ENCODE measurements at places on chromosomes 5 and 9.

DNA sequence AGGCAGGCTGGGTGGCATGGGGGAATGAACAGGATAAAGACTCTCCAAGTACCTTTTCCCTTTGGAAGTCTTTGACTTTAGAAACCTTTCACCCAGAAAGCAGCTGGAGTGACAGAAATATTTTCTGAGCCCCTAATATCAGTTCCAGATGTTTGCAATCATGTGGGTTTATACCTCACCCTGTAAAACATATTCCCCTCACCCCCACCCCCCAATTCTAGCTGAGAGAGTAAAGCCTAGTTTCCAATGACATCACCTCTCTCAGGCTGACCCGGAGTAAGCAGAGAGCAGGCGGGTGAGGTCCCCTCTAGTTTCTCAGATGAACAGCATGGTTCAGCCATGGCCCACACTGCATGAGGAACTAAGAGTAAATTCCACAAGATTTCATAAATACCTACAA is 82.9 kb upstream of the TRIM32 start:
- DNase-seq: no peak

GRCh38 chr5:119088438-119088837 is 17.6 kb downstream of the DMXL1 start:
- no peak for DNase-seq

- no peak for DNase-seq
These were observed 106.8 kb downstream of the ENTREP1 start for GRCh38 chr9:69431777-69432176.

DNA sequence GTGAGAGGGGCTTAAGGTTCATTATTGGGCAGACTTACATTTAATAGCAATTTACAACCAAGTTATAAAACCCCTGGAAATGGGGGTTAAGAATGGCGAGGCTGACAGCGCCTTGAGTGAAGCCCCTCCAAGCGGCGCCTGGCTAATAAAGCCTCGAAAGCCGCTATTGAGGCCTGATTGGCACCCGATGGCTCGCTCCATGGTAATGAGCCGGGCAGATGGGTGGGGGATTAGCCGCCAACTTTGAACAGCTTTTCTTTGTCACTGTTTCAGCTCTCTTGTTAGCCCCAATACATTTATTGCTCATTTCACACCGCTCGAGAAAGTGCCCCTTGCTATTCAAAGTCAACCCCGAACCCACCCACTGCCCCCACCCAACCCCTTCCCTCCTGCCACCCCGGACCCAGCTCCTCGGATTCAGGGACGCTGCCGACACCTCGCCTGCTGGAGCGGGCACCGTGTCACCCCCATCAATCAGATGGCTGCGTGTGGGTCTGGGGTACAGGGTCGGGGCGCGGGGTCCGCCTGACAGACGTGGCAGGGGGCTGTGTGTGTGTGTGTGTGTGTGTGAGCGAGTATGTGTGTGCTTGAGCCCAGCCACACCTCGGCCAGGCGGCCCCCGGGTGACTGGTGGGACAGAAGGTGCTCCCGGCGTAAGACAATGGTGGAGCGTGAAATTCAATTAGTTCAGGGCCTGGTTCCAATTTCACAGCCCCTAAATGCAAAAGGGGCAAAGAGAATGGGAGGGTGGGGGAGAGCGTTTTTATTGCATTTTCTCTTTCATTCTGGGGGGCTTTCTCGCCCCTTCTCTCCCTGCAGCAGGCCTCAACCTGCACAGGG is 34.2 kb downstream of the ASS1 start:
- DNase-seq: no peak

DNA sequence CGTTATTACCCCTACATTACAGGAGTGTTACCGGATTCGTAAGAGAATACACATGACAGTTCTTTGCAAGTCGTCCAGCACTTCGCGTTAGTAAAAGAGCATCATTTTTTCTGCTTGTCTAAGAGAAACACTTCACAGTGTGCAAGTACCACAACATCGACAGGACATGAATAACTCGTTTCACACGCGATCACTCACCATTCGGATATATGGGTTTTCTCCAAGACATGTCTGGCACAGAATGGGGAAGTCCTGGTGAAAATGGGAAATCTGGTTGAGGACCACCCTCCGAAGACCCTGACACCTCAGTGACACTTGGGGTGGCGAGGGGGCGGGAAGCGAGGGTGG is 642 bp downstream of the RBM22 start:
- no peak for DNase-seq

- DNase-seq: no peak
These were observed 41.6 kb downstream of the RAB14 start for GRCh38 chr9:121160025-121160424.

DNA sequence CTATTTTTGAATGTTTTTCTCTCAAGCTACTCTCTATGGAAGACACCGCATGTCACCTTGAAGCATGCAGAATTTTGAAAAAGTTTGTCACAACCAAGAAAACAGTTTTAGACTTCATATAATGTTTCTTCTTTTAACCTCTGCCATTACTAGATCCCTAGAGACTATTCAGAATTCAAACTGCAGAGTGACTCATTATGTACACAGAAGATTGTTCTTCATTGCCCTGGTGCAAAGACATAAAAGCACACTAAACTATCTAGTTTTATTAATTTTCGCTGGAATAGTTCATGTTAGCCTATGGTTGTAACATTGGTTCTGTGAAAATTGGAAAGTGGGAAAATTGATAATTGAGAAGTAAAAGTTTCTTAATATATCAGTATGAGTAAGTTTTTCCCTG is 18.4 kb downstream of the F2RL2 start:
- no peak for DNase-seq

GRCh38 chr9:21507483-21507790 is 25.3 kb upstream of the IFNE start:
- no peak for DNase-seq

GRCh38 chr9:81790166-81790565 is 100.8 kb upstream of the TLE1 start:
- DNase-seq: no peak

DNA sequence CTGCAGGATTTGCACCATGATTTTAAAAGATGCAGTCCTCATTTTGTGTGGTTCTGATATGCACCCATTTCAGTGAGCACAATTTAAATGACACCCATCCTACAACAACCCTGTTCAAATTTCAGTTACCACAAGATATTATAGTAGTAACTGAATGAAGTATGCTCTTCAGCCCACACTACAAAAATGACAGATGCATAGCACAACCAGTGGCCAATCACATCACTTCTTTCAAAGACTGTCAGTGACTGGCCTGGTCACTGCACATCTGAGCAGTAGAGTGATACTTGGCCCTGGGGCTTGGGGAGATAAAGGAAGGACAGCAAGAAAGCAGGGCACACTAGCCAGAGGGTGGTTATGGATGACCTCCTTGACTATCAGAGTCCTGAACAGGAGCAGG is 19.8 kb upstream of the IFNK start:
- no peak for DNase-seq

GRCh38 chr9:7974335-7974960 is 174.9 kb upstream of the DMAC1 start:
- no peak for DNase-seq

GRCh38 chr5:40571729-40572128 is 108.0 kb upstream of the PTGER4 start:
- no peak for DNase-seq

- DNase-seq: no peak
These were observed 64.6 kb downstream of the ELOVL7 start for GRCh38 chr5:60779466-60779865.

DNA sequence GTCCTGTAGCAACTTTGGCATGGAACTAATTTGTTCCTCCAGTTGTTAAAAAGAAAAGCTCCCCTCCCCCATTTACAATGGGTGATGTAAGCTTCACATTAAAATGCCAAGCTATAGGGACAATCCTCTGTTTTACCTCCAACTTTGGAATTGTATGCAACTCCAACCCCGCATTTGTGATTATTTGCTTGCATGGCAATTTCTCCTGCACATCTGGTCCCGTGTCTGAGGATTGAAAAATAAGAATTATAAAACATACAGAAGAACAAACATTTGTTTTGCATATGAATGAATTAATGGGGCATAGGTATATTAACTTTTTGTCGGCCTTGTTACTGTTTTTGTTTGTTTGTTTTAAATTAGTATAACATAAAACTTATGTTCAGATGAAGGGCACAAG is 17.2 kb downstream of the PCSK1 start:
- no peak for DNase-seq

GRCh38 chr9:1877951-1878350 is 137.2 kb upstream of the SMARCA2 start:
- DNase-seq: no peak

- DNase-seq: no peak
These were observed 453 bp downstream of the CPEB4 start for GRCh38 chr5:173888473-173889131.

DNA sequence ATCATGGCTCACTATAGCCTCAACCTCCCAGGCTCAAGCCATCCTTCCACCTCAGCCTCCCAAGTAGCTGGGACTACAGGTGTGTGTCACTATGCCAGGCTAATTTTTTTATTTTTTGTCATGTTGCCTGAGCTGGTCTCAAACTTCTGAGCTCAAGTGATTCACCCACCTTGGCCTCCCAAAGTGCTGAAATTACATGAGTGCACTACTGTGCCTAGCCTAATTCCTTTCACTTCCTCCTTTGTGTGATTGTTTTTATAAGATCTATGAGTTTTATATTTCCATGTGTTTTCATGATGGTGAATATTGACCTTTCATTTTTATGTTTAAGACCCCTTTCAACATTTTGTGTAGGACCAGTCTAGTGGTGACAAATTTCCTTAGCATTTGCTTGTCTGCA is 55.2 kb upstream of the IL12B start:
- DNase-seq: no peak

- DNase-seq: no peak
These were observed 302.5 kb downstream of the MLLT3 start for GRCh38 chr9:20319641-20320337.

DNA sequence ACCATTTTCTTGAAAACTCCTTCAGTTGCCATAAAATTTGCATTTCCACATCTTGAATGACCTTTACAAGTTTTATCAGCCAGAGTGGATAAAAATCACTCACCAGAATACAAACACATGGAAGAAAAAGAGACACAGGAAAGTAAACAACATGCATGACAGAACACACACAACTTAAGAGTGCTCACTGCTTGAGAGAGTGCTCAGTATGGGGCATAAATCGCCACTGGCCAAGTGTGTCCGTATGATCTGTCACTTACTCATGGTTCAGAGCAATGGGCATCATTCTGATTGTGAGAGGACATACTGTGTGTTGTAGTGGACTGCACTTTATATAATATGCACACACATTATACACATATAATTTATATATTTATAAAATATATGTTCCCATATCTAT is 155.6 kb upstream of the NTRK2 start:
- DNase-seq: no peak

DNA sequence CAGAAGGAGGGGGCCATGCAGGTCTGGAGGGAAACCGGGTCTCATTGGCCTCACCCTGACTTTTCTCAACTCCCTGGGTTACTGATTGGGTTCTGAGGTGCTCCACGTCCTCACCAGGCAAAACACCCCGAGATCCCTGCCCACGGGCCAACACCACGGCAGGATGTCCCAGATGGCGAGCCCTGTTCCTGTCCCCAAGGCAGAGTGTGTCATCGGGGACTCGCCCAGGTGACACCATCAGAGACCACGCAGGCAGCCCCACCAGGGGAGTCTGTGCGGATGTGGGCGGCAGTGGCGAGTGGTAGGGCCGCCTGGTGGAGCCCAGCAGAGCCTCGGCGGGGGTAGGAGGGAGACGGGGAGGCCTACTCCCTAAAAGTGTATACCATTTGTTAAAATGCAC is 59.0 kb upstream of the UBAC1 start:
- no peak for DNase-seq

GRCh38 chr5:60436518-60436917 is 263.4 kb downstream of the DEPDC1B start:
- DNase-seq: no peak

- DNase-seq: no peak
These were observed 68.4 kb downstream of the RASGEF1C start for GRCh38 chr5:180140571-180140970.

GRCh38 chr9:36939655-36940499 is 94.2 kb downstream of the PAX5 start:
- no peak for DNase-seq

DNA sequence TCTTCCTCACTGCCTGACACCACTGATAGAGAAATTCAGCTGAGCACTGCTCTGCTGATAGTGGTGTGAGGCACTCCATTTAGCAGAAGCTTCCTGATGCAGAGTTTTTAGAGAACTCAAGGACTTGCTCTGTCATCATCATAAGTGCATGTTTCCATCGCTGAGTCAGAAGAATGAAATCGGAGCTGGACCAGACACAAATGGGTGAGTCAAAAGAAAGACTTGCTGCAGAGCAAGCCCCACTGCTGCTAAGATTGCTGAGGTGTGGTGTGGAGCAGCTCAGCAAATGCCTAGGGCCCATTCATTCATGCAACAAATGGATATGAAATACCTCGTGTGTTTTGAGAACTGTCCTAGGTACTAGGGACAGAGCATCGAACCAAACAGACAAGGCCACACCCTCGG is 410.2 kb upstream of the SLC30A5 start:
- no peak for DNase-seq

- DNase-seq: no peak
These were observed 29.2 kb downstream of the PTPN3 start for GRCh38 chr9:109468927-109469326.

GRCh38 chr5:127003798-127004495 is 26.4 kb downstream of the MARCHF3 start:
- DNase-seq: no peak

GRCh38 chr9:98084396-98084795 is 27.9 kb downstream of the NANS start:
- no peak for DNase-seq

DNA sequence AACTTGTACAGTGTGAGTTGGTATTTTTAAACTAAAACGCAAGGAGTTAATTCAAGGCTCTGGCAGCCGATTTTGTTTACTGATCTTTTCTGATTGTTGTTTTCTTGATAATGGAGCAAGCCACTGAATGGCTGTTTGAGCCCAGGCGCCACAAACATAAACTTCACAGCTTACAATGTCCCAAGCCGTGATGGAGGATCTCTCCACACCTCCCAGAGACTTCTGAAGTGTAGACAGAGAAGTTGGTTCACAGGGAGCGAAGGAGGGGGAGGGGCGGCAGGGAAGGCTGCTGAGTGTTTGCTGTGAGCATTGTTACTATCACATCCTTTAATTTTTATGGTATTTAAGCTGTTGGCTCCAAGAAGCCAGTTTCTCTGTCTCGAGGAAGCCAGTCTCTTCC is 14.7 kb downstream of the ISL1 start:
- no peak for DNase-seq

- no peak for DNase-seq
These were observed 299.6 kb downstream of the FAM170A start for GRCh38 chr5:119928974-119929373.

- DNase-seq: no peak
These were observed 29.8 kb upstream of the ZFR start for GRCh38 chr5:32474209-32474854.

GRCh38 chr5:143409926-143410325 is 6.4 kb upstream of the NR3C1 start:
- DNase-seq: no peak

GRCh38 chr5:72412283-72413055 is 92.3 kb downstream of the PTCD2 start:
- no peak for DNase-seq

GRCh38 chr5:93378073-93378472 is 202.9 kb downstream of the NR2F1-AS1 start:
- DNase-seq: no peak

- no peak for DNase-seq
These were observed 35.5 kb upstream of the ADAMTSL1 start for GRCh38 chr9:18438300-18438925.

- no peak for DNase-seq
These were observed 72.1 kb upstream of the HSPA9 start for GRCh38 chr5:138647261-138647788.

GRCh38 chr9:5442400-5443011 is 4.8 kb upstream of the PLGRKT start:
- DNase-seq: no peak
